ENCODE measurements at places on chromosomes 3 and 15.

DNA sequence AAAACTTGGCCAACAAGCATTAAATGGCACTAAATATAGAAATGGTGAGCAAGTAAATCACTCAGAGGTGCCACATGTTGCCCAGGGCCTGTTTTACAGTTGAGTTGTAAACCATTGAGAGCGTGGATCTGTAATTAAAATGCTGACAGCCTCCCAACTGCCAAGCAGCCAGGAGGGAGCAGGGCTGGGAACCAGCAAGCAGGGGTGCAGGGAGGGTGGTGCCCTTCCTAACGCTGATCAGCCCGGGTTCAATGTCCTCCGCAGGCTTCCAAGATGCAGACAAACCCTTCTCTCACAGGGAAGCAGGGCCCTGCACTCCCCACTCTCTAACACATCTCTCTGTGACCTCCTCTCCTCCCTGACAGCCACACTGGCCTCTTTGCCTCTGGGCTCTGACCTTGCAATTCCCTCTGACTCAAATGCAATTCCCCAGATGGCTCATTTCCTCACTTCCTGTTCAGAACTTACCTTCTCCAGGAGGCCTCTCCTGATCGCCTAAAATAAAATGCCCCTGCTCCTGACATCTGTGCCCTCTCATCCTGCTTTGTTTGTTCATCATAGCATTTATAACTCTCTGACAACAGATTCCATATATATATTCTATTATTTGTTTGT lies 40.0 kb downstream of the WNT7A start:
- DNase-seq, result no peak

- no peak for DNase-seq
Measured at GRCh38 chr3:181512787-181513186, 198.9 kb upstream of the SOX2 start.

- no peak for DNase-seq
Measured at GRCh38 chr3:151459358-151459757, 1.5 kb downstream of the IGSF10 start.

- DNase-seq, result no peak
Measured at GRCh38 chr15:62809115-62809967, 233.2 kb upstream of the TPM1 start.

GRCh38 chr15:69116391-69116790 lies 44.0 kb upstream of the GLCE start:
- no peak for DNase-seq

- no peak for DNase-seq
Measured at GRCh38 chr3:195829897-195830254, 18.1 kb upstream of the MUC4 start.

- no peak for DNase-seq
Measured at GRCh38 chr3:38575279-38575843, 74.1 kb downstream of the SCN5A start.

GRCh38 chr3:13277196-13277813 lies 142.8 kb downstream of the NUP210 start:
- no peak for DNase-seq

DNA sequence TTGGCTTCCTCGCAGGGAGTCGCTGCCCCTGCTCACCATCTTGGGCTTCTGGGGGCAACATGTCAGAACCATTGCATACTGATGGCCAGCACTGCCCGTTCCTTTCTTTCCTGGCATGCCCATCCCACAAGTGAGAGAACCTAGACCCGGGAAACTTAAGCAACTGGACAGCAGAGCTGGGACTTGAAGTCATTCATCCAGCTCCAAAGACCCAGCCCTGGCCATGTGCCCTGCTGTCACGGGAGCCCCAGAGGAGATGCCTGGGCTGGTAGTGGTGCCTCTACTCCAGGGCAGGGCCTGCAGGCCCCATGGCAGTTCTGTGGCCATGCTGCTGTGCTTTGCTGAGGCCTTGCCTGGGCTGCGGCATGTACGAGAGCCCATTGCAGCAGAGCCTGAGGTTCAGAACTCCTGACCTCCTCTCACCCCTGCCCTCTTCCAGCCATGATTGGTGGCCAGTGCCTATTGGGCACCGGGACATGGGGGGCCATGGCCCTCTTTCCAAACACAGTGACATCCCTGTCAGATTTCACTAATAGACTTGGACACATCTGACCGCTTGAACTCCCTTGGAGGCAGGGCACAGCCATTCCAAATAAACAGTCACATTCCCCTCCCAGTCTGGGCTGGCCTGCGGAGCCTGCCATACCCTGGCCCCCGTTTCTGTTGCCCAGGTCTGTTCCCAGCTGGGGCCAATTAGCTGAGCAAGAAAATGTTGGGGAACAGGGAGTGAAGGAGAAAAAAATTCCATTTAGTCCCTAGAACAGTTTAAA lies 115.9 kb downstream of the EEFSEC start:
- DNase-seq, result no peak

DNA sequence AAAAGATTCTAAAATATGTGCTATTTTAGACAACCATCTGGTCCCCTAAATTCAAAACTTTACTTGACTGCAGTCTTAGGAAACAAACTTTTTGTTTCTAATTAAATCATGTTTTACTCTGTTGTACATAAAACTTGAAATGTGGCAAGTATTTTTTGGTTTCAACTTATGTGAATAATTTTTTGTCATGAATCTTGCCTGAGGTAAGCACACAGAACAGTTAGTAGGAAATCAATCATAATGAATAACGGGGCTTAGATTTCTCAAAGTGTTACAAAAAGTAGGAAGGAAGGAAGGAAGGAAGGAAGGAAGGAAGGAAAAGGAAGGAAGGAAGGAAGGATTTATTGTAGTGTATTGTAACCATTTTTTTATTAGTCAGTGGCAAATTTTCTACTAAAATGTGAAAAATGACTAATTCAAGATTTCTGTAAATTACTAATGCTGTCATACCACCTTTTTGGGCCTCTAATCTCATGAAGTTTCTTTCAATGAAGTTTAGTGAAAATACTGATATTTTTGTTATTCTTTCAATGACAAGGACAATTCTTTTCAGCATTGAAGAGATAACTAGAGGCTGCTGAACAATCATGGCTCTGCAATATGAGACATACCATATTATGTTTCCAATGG lies 1689.2 kb downstream of the OTOL1 start:
- DNase-seq, result no peak

DNA sequence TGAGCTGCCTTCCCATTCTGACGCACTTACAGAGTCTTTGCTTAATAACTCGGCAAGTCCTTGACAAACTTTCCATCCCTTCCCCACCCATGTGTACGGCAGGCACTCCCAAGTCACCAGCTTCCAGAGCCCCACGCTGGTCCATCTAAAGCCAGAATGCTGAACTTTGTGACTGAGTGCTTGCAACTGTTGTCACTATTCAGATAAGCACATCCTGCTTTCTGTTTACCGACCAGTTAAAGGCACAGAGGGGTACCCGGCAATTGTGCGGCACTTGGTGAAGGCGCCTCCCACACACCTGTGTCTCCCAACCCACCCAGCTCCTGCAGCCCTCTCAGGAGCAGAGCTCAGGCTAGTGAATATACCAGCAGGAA lies 430.6 kb downstream of the FOXP1 start:
- DNase-seq, result peak; percentile 5

GRCh38 chr3:136021803-136022202 lies 56.3 kb downstream of the PPP2R3A start:
- DNase-seq, result no peak

GRCh38 chr3:50304601-50305000 lies 1.2 kb upstream of the HYAL1 start:
- DNase-seq, result no peak

DNA sequence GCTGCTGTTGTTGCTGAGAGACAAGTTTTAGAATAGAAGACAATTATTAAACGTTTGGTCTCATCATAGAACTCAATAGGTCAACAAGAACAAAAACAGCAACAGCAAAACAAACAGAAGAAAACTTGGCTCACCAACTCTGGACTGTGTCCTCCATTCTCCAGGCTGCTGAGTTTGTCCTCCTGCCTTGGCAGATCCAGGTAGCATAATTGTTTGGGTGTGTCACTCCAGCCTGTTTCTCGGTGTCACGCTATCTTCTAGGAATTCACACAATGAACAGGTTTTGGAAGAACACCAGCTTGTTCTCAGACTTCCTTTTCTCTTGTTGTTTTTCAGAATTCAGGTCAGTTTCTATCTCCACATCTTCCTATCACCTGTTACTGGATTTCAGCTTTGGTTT lies 34.7 kb downstream of the ARRDC4 start:
- DNase-seq, result no peak

DNA sequence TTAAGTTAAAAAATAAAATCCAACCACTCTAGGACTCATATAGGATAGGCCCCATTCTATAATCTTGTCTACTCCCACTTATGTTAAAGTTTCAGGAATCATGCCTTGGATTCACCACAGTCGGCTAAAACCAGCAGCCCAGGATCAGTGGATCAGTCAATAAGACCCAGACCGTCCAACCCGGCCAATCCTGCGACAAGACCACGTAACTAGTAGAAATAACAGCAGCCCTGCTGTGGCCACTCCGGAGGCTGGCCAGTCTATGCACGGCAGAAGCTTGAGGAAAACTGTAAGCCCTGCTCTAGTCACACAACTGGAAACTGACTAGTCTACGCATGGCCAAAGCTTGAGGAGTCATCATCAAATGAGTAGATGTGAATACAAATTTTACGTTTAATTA lies 12.8 kb upstream of the SLC9C1 start:
- DNase-seq, result no peak

DNA sequence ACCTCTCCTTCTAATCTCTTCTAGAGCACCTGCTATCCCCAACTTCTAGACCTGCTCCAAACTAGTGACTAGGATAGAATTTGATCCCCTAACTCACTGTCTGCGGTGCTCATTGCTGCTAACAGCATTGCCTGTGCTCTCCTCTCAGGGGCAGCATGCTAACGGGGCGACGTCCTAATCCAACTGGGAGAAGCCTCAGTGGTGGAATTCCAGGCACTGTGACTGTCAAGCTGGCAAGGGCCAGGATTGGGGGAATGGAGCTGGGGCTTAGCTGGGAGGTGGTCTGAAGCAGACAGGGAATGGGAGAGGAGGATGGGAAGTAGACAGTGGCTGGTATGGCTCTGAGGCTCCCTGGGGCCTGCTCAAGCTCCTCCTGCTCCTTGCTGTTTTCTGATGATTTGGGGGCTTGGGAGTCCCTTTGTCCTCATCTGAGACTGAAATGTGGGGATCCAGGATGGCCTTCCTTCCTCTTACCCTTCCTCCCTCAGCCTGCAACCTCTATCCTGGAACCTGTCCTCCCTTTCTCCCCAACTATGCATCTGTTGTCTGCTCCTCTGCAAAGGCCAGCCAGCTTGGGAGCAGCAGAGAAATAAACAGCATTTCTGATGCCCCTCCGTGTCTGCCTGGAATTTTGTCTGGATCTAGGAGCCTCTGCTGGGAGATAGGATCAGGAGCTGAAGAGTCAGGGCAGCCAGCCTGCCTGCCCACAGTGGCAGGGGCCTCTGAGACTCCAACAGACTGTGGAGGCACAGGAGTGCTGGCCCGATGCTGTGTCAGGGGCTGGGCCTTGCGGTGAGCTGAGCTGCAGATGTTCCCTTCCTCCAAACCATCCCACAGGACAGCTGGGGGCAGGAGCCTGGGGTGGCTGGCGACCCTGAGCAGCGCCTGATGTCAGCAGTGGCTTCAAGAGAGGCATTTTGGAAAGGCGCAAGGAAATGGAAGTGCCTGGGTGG lies 3.0 kb downstream of the ISLR start:
- DNase-seq, result no peak

GRCh38 chr15:100680726-100681125 lies 78.3 kb downstream of the ASB7 start:
- DNase-seq, result no peak

- no peak for DNase-seq
Measured at GRCh38 chr3:197021231-197021630, 8.4 kb downstream of the MELTF start.

- DNase-seq, result no peak
Measured at GRCh38 chr3:41173926-41174885, 25.1 kb upstream of the CTNNB1 start.

DNA sequence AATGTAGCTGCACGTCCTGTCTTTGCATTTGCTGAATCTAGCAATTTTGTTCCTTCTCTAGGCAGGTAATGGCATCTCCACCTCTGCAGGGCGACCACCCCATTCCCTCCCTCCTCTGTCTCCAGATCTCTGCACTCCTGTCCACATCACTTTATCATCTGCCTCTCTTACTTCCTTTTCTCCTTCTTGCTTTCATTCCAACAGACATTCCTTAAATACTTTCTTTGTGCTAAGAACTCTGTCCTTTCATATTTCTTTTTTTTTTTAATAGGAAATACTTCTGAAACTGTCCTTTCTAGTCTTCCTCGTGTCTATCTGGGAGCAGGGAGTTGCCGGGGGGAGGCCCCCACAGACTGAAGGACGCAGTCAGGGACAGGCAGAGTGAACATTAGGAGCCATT lies 7.2 kb downstream of the ITIH3 start:
- DNase-seq, result no peak

GRCh38 chr3:28118087-28118486 lies 123.3 kb upstream of the CMC1 start:
- no peak for DNase-seq

DNA sequence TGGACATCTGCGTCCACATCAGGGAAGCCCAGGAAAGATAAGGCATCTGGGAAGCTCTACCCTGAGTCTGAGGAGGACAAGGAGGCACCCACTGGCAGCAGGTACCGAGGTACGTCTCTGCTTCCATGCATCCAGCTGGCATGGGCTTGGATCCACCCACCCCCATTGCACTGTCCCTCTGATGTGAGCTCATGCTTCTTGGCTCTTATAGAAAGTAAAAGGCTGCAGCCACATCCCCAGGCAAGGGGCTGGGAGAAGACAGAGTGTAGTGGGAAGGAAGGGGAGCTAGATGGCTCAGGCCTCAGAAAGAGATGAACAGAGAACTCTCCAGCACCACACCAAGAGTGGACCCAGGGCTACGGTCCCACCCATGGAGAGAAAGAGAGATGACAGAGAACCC lies 18.2 kb downstream of the PTH1R start:
- DNase-seq, result no peak

DNA sequence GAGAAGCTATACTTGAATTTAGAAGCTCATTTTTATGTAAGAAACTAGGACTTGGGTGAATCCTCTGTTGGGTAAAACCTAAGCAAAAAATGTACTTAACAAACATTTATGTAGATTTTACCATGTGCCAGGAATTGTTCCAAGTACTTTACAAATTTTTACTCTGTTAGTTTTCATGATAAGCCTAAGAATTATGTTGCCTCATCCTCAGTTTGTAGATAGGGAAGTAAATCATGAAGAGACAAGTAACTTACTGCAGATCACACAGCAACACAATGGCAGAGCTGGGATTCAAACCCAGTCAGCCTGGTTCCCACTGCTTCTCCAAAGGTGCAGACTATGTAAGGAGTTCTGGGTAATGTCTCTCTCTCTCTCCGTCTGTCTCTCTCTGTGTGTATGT lies 169.9 kb downstream of the DIPK2A start:
- no peak for DNase-seq

GRCh38 chr3:138946663-138947494 lies at the start of the genes FOXL2 and FOXL2NB:
TSS of gene FOXL2 (minus strand) at chr3:138947137. CDS start at chr3:138946722, 415 bp downstream.
TSS of gene FOXL2NB (plus strand) at chr3:138947217. CDS start at chr3:138947365, 148 bp downstream.
- DNase-seq, result no peak

DNA sequence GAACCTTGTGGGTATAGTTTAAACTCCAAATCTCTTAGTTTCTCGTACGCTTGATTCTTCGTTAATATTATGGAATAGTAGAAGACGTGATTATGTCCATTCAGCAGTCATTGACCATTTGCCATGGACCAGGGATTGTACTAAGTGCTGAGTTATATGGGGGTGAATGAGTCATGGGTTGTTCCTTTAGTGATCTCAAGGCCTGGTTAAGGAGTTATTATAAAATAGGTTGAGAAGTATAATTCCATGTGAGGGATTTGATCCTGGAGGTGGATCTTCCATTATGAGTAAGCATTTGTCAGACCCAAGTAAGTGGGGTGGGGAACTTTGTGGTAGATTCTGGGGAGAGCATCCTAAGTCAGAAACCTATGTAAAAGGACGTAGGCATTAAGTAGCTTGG lies 15.4 kb downstream of the NR2C2 start:
- no peak for DNase-seq
